HepG2 (cell line): ENCODE measurements at places on chromosomes 5 and 9. TPM values are rescaled to one million over a fixed set of nuclear protein-coding genes. Genes with fewer than 3 reads are reported as not detected.

GRCh38 chr9:72205513-72205912 lies 56.3 kb downstream of the GDA start:
- no peak for DNase-seq

The TLX3 gene
- not detected in 2 replicates for total RNA-seq

DNA sequence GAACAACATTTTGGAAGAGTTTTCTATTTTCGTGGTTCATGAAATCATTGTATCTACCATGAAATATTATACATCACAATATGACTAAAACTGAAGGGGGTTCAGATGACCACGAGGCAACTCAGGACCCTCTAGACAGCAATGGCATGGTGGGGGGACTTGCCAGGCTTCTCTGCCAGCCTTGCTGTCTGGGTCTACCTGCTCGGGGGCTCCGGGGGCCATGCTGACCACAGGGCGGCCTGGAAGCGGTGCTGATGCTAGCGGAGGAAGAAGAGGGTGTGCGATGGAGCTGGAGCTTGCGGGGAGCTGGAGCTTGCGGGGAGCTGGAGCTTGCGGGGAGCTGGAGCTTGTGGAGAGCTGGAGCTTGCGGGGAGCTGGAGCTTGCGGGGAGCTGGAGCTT lies 89.2 kb upstream of the IRX4 start:
- DNase-seq = no peak

DNA sequence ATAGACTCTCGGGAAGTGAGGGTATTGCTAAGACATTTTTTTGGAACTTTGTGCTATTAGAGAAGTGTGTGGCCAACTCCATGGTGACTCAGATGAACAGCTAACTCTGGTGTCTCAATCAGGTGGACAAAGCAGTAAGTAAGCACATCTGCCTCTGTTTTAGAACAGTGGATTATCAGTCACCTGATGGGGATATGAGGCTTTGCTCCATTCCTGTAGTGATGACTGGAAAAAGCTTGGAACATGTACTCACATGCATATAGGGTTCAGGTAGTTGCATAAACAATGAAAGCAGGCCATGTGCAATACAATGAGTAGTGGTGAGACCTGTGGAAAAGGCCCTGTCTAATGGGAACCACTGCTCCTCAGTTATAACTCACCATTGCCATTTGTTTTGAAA lies 168.2 kb upstream of the FBN2 start:
- no peak for DNase-seq

The TMC1 gene
- 0.02 TPM in 1 of 2 replicates, not detected in the other for total RNA-seq

DNA sequence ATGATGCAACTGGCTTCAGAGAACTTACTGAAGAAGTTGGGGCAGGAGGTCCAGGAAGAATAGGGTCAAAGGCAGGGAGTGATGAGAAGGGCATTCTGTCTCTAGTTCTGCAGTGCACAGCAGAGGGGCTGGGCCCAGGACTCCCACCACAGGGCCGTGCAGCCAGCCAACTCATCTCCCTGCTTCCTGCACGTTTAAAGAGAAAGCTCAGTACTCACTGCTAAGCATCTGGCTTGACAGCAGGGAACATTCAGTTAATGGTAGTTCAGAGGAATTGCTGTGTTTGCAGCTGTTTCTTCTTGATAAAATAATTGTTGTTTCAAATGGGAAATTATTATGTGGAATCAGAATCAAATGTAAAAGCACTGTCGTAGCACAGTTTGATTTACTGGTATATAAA lies 25.6 kb upstream of the SCAMP1 start:
- DNase-seq = no peak

DNA sequence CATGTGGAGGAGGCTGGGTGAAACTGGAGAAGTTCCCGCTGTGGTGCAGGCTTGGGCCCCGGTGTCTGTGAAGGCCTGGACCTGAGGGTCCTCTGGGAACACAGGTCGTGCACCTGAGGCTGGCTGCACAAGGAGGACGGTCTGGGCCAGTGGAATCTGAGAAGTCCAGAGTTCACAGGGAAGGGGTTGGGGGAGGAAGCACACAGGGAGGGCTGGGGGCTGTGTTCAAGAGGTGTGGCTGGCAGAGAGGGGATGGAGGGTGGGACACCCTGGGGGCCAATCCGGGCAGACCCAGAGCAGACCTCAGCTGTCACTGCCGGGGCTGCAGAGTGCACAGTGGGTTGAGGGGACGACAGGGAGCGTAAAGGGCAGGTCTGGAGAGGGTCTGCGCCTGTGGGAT lies 2.6 kb downstream of the SLC9A3 start:
- DNase-seq = no peak

DNA sequence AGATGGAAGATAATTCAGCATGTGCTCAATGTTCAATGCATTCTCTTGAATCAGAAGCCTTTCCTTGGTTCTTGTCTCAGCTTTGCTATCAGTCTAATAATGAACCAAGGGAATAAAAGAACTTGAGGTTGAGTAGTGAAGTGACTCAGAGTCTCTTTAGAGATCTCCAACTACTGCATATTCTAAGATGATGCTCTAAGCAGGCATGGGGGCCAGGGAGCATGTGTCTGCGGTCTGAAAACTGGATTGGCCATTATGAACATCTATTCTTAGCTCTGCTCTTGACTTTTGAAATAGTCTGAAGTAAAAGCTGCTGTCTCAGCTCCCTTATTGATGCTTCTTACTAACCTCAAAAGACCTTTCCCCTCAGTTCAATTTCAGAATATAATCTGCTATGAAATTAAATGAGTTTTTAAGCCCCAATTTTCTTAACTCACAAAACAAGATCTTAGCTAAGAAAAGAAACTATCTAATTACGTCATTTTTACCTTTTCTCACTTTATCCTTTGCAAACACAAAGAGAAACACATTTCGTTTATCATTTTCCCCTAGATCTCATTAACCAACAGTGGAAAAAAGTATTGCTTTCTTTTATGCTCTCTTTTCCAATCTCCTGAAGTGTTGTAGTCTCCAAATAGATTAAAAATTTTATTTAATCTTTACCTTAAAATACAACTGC lies 44.8 kb downstream of the PLCXD3 start:
- no peak for DNase-seq

- DNase-seq = no peak
These were observed 64.1 kb downstream of the OSTF1 start for GRCh38 chr9:75152416-75152815.

DNA sequence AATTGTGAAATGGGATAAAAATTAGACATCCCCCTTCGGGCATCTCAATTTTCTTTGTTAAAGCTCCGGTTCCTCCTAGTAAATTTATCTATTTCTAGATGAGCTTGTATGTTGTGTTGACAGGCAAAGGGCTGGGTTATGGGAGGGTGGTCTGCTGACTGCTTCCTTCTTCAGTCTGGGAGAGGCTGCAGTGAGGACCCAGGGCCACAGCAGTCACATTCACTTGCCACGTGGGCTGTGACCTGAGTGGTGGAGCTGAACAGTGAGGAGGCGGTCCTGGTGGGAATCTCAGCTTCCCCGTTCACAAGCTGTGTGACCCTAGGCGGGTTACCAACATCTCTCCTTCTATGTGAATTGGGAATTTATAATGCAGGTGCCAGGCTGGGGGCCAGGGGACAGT lies 57.5 kb upstream of the RXRA start:
- no peak for DNase-seq

DNA sequence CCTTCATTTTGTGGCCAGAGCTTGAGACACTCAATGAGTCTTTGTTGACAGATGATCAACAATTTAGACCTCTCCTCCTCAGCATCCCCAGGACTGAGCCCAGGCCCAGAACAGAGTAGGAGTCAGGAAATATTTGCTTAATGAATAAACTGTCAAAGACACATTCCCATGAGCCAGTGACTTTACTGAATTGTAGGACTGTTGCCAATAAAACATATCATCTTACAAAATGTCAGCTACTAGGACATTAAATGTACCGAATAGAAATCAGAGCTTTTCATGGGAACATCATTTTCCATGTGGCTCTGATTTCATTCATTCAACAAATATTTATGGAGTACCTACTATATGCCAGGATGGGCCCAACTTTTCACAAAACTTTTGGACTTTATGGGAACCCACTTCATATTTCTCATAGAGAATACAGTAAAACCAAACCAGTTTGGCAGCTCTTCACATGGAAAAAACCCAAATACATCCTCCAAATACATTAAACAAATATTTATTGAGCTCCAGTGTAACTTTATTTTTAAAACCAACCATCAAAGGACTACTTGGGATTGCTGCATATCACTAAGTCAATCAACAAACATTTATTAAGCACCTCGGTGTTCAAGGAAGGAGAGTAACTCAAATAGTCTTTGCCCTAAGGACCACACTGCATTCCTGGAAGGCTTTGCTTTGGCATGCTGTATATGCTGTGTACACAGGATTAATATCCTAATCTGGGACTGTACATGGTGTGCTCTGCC lies 11.4 kb downstream of the VDAC1 start:
- DNase-seq = no peak

- DNase-seq = no peak
These were observed 20.2 kb upstream of the EGFL7 start for GRCh38 chr9:136642439-136642921.

The UBE2QL1 gene
- total RNA-seq = not detected in 2 replicates

DNA sequence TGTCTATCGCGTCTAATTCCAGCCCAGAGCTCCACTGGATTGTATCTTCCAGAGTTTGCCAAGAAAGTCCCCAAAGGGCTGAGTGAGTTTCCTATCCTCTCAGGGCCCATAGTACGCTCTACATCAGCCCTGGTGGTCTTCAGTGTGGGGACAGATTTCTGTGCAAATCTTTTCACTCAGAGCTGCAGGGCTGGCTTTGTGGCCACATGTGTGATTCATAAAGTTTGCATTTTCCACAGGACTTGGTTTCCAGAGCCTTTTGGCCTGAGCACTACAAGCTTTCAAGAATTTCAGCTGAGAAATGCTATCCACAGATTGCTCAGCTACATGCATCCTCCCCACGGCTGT lies 76.7 kb upstream of the CXCL14 start:
- DNase-seq = no peak

- DNase-seq = no peak
These were observed 808.1 kb downstream of the EFNA5 start for GRCh38 chr5:106862450-106863193.

The TERT gene
- 1.2 and 5.9 TPM in 2 replicates for total RNA-seq

DNA sequence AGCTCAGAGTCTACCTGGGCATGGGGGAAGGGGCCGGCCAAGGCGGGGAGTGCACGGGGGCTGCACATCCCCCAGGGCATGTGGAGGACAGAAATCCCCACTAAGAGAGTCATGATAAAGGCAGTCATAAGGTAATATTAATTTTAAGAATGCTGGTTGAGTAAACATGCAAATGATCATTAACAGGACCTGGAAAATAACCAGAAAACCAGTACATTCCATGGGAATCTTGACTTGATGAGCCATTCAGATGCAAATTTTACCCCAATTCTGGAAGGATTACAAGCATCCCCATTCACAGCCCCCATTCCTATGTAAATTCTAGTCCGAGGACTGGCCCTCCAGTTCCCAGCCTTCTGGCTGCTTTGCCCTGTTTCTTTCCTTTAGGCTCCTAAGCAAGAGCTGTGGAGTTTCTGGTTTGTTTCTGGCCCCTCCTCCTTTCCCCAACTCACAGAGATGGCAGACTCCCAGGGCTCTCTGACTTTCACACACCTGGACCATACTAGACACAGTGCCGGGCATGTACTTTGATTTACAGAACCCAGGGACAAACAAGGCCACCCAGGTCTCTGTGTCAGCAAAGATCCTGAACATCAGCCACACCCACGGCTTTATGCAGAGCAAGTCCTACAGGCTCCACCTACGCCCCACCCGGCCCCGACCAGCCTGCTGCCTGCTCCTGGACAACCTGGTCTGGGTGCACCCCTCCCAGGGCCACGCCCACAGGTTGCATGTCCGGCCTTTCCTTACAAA lies 62.7 kb downstream of the SEMA4D start:
- DNase-seq = no peak

DNA sequence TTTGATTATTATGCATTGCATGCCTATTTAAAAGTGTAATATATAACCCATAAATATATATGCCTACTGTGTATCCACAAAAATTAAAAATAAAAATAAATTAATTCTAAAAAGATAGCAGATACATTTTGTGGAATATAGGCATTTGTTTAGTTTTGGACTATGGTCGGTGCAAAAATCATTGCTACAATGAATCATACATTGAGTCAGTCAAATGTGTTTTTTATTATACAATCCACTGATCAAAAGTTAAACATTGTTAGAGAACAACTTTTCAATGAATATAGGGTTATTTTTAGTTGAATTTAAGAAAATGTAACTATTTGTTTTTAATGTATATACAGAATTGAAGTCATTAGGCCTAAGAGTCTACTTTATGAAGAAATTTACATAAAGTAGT lies 885.9 kb downstream of the EFNA5 start:
- DNase-seq = no peak

- no peak for DNase-seq
These were observed 189.9 kb downstream of the FBXL7 start for GRCh38 chr5:15689836-15690235.

DNA sequence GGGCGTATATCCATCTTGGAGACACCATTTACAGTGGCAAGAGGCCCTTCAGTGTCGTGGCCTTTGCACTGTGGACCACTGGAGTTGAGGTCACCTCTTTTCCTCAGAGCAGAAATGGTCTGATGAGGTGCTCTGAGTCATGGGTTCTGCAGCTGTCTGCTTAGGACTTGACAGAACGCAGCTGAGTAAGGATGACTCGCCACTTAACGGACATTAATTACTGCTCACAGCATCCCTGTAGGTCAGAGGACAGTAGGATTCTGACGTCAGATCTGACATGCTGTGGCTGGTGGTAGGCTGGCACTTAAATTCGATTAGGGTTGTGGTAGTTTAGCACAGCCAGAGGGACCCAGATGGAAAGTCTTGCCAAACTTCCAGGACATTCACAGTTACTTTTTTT lies 479.4 kb downstream of the DMAC1 start:
- DNase-seq = no peak

DNA sequence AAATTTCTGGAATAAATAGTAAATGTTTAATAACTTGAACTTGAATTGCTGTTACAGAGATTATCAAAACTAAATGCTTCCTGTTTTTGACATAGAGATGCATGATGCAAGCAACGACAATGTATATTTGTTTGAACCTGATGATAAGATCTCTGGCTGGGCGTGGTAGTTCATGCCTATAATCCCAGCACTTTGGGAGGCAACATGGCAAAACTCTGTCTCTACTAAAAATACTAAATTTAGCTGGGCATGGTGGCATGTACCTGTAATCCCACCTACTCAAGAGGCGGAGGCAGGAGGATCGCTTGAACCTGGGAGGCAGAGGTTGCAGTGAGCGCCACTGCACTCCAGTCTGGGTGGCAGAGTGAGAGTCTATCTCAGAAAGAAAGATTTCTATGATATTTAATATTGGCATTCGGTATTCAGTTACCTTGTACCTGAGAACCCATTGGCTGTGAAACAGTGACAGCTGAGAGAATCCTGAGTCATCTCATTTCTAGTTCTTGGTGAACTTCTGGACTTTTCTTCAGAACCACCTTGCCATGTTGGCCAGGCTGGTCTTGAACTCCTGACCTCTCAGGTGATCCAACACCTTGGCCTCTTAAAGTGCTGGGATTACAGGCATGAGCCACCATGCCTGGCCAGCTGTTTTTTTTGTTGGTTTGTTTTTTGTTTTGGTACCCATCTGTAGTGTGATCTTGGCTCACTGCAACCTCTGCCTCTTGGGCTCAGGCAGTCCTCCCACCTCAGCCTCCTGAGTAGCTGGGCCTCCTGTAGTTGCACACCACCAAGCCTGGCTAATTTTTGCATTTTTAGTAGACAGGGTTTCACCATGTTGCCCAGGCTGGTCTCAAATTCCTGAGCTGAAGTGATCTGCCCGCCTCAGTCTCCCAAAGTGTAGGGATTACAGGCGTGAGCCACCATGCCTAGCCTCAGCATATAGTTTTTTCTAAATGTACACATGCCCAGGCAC lies 10.0 kb upstream of the FGF18 start:
- no peak for DNase-seq

- no peak for DNase-seq
These were observed 48.0 kb downstream of the FGF1 start for GRCh38 chr5:142637871-142638270.
